NCI-H146 (cell line): ENCODE measurements at places on chromosomes 4 and X.

- DNase-seq = no peak
These were observed 110.1 kb downstream of the LARP7 start for GRCh38 chr4:112747036-112747435.

- no peak for DNase-seq
These were observed 937.1 kb downstream of the CCSER1 start for GRCh38 chr4:91064157-91064853.

DNA sequence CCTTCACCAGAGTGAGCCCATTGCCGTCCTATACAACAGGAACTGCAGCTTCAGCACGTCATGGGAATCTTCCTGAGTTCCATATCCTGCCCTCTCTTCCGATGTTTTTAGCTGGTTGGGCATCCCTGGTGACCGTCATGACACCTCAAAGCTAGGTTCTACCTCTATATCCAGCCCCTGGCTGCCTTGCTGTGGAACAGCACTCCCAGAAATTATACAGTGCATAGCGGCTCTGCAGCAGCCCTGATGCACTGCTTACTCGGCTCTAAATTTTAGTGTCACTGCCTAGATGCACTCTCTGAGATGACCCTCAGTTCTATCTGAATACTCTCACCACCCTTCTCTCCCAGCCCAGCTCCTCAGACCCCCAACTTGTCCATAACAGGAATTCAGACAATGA, 44.3 kb downstream of the ARHGEF38 start:
- DNase-seq = no peak

DNA sequence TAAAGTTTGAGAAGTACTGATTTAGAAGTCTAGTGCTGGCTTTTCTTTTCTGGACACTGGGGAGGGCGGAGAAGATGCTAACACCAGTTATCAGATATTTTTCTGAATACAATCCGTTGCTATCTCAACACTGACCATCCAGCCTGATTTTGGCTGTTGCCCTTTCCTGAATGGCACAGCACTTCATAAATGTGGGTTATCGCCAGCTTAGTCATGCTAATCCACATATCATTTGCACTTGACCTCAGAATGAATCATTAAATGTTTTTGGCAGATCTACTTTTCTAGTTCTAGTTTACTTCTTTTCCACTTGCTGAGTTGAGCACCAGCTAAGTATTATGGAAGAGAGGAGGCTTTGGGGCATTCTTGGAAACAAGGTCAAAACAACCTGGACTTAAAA, 60.8 kb upstream of the ESX1 start:
- no peak for DNase-seq

DNA sequence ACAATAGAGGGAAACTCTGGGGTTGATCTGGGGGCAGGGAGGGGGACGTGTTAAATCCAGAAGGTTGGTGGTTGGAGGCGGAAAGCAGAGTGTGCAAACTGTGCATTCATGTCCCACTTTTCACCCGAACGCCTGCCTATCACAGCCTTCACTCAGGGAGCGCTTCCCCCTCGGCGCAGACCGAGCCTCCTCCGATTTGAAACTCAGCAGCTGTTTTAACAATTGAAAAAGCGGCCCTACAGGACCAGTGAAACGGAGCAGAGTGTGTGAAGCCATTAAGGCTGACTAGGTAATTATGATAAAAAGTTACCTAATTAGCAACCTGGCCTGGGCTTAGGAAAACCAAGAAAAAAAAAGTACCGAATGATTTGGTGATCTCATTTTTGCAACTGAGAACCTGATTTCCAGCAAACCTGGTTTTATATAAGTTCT, 685 bp upstream of the NDNF start:
- DNase-seq = no peak

GRCh38 chr4:180465364-180465763, 1777.8 kb upstream of the TENM3 start:
- DNase-seq = no peak

DNA sequence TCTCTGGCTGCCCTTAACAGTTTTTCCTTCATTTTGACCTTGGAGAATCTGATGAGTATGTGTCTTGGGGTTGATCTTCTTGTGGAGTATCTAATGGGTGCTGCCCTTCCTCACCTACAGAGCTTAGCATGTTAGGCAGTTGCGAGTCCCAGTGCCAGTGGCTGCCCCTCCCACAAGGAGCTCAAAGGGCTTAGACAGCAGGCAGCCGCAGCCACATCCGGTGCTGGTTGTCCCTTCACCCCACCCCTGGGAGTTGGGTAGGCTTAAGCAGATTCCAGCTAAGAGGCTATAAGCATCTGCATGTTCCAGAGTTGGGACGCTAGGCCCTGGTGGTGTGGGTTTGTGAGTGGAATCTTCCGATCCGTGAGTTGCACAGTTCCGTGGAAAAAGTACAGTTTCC, 322.1 kb upstream of the ARX start:
- DNase-seq = no peak

DNA sequence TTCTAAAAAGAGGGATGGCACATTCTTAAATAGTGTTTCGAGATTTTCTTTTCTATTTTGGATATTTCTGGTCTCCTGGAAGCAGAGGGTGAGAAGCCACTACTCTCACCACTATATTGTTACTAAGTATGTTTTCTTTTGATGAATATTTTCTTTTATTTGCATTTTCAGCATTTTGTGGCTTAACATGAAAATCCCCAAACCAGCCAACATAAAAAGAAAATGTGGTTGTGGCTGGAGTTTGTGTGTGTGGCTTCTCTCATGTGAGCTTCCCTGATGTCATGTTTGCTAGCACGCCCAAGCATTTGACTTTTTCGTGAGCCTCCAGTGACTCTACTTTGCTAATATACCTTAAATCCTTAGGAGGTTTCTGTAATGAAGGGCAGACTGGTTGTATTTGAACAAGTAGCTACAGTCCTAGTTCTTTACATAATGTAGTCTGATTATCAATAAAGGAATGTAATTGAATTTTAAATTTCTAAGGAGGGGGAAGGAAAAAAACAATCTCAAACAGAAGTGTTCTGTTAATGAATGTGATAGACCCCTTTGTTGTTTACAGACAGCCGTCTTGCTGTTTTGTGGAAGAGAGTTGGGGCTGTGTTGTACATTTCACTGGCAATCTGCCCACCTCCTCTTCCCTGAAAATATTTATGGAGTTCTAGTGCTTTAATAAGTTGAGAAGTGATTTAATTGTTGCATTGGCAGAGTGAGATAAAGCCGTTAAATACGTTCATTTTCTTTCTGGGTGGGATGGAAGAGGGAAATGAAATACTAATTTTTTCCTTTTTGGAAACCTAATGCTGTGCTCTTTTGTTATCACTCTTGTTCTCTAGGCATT, 114.6 kb downstream of the ARHGAP10 start:
- DNase-seq = no peak

DNA sequence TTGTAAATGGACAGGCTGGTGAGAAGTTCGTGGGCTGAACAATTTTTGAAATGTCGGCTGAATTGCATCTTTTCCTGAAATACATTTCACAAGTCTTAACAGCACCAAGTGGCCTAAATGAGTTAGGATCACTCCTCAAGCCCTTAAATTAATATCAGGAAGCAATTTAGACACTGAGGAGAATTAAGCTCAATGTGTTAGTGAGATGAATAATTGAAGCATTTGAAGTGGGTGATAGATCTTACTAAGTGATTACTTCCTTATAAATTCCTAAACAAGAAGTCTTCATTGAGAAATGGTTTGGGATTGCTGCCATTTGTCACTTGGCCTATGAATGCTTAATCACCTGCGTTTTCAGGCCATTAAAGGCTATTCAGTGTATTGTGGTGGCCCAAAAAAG, 116.8 kb downstream of the NAA11 start:
- DNase-seq = no peak

GRCh38 chr4:93495346-93495745, 333.2 kb upstream of the ATOH1 start:
- no peak for DNase-seq

- no peak for DNase-seq
These were observed 87.1 kb upstream of the PRPS1 start for GRCh38 chrX:107541244-107541643.

GRCh38 chr4:184427687-184428086, 46.7 kb downstream of the IRF2 start:
- DNase-seq = no peak

DNA sequence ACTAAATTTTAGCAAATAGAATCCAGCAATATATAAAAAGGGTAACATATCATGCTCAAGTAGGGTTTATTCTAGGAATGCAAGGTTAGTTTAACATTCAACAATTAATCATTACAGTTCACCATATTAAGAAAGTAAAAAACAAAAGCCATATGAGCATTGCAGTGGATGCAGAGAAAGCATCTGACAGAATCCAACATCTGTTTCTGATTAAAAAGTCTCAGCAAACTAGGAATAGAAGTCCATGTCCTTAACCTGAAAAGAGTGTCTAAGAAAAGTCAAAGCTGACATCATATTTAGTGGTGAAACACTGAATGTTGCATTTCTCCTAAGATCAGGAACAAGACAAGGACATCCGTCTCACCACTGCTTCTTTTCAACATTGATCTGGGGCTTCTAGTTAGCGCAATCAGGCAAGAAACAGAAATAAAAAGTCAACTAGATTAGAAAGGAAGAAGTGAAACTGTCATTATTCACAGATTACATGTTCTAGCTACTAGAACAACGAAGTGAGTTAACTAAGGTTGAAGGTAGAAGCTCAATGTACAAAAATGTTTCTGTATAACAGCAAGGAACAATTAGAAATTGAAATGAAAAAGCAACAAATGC, 49.3 kb downstream of the MRPL1 start:
- DNase-seq = no peak

GRCh38 chrX:118261151-118261550, 84.8 kb upstream of the WDR44 start:
- DNase-seq = no peak

- DNase-seq = peak; percentile 27
These were observed 524 bp upstream of the EXOSC9 start for GRCh38 chr4:121800638-121800960.

DNA sequence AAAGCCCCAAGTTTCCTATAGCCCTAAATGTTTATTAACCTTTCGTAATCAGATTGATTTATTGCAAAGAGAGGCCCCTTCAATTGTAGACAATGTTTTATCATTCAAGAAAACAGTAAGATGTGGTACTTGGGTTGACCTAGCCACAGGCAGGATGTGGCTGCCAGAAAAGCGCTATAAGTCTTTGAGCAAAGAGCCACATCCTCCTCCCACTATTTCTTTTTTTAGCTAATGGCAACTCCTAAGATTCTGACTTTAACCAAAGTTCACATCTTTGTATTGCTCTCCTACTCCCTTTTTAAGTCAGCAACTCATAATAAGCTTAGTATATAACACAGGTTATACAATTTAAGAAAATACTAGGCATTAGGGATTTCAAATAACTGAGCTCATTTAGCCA, 70.7 kb upstream of the PPP3CA start:
- DNase-seq = no peak

- peak; percentile 49 for DNase-seq
These were observed 96.5 kb downstream of the SLC2A9 start for GRCh38 chr4:9924750-9925149.

- DNase-seq = no peak
These were observed 520.0 kb downstream of the IL1RAPL1 start for GRCh38 chrX:29107231-29107630.

- DNase-seq = no peak
These were observed 383.2 kb downstream of the EPHA5 start for GRCh38 chr4:65287071-65287470.

DNA sequence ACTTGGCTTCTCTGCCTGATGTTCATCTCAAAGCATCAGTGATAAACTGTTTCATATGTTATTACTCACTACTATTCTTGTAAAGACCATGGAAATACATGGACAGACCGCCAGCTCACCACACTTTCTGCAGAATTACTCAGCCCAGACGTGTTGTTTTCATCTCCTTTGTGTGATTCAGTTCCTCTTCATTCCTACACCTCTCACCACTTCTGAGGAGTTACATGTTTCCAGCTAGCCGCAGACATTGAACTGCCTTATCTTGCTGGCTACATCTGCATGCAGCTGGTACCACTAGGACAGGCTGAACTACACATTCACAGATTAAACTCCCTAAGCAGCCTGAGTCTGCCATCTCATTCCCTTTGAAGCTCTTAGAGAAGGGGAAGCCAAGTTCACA, 443.2 kb upstream of the FGF16 start:
- no peak for DNase-seq

DNA sequence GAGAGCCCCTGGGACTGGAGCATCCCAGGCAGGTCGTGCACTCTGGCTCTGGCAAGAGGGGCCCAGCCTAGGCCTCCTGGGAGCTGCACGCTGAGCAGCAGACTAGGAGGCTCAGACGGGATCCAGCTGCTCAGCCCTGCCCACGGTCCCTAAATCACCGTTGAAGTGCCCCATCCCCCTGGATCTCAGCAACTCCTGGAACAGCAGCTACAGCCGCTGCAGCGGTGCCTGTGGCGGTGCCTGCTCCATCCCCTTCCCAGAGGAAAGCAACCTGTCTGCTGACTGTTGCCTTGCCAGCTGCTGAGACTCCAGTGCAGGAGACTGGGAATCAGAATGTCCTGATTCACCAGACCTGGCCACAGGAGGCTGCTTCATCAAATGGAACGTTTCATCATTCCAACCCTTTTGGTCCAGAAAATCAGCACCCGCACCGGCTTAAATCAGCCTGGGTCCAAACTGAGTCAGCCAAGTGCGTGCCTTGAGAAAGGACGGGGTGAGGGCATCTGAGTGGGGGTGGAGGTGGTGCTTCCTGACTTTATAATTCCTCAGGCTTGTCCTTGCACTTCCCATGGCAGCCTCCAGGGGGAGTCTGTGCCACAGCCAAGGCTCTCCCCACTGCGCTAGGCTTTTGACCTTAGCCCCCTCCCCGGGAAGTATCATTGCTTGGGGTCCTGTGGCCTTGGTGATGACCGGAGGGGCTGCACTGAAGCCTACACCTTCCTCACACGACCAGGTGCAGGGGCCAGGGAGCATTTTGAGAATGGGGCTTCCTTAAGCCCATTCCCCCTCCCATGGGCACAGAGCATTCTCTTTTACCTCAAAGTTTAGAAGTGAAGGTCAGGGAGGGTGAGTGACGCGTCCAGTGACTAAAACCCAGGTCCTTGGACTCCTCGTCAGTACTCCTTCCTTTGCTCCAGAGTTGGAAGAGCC, 6.5 kb downstream of the ZNF185 start:
- DNase-seq = peak; percentile 28

- DNase-seq = no peak
These were observed 21.5 kb downstream of the JADE1 start for GRCh38 chr4:128830906-128831503.

DNA sequence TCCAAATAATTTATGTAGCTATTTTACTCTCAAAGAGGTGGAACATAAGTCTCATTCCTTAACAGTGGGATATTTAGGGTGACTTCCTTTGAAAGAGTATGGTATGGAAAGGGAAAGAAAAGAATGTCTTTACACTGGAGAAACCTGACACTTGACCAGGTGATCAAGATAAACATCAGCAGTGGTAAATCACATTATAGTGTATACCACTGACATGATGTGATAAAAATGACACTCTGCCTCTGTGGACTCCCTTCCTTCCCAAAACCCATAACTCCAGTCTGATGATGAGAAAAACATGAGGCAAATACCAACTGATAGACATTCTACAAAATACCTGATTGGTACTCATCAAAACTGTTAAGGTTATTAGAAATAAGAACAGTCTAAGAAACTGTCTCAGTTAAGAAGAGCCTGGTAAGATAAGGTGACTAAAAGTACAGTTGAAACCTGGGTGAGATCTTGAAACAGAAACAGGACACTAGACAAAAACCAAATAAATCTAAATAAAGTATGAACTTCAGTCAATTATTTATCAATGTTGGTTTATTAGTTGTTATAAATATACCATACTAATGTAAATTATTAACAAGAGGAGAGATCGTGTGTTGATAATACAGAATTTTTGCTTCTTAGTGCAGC, 144.2 kb upstream of the PCDH18 start:
- no peak for DNase-seq
